DMS79 (cell line): ENCODE measurements at places on chromosomes 11 and 22.

DNA sequence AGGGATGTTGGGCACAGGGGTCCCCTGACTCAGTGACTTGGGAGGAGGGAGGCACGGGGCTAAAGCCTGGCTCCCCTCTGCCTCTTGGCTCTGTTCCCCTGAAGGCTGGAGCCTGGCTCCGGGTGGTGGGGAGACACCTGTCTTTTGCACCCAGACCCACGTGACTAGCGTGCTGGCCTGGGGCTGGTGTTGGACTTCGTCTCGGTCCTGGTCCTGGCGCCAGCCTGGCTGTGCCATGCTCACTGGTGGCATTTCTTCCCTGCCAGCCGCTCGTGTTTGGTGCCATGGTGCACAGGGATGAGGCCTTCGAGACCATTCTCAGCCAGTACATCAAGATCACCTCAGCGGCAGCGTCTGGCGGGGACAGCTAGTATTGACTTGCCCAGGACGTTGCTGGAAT lies 56.7 kb downstream of the GRAMD4 start:
- DNase-seq, result no peak

GRCh38 chr11:128180441-128181087 lies 406.8 kb downstream of the ETS1 start:
- no peak for DNase-seq

DNA sequence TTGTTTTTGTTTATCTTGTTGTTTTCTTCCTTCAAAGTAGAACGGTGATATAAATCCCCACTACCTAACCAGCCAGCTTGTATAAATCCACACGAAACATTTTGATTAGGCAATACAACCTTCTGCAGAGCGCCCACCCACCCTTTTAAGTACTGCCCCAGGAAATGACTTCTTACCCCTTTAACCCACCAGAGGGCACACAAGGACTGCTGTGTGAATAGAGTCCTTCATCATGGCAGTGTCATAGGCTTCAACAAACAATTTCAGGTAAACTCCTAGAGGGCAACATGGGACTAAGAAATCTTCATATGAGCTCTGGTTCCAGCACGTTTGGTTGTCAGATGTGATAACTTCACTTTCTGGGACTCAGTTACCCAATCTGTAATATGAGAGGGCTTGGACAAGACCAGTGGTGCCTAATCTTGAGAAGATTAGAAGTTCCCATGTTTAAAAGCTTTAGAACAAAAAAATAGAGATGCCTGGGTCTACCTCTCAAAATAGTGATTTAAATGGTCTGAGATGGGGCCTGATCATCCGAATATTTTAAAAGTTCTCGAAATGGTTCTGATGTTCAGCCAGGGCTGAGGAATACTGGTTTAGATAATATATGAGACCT lies 56.1 kb downstream of the PIWIL4 start:
- peak; percentile 77 for DNase-seq

DNA sequence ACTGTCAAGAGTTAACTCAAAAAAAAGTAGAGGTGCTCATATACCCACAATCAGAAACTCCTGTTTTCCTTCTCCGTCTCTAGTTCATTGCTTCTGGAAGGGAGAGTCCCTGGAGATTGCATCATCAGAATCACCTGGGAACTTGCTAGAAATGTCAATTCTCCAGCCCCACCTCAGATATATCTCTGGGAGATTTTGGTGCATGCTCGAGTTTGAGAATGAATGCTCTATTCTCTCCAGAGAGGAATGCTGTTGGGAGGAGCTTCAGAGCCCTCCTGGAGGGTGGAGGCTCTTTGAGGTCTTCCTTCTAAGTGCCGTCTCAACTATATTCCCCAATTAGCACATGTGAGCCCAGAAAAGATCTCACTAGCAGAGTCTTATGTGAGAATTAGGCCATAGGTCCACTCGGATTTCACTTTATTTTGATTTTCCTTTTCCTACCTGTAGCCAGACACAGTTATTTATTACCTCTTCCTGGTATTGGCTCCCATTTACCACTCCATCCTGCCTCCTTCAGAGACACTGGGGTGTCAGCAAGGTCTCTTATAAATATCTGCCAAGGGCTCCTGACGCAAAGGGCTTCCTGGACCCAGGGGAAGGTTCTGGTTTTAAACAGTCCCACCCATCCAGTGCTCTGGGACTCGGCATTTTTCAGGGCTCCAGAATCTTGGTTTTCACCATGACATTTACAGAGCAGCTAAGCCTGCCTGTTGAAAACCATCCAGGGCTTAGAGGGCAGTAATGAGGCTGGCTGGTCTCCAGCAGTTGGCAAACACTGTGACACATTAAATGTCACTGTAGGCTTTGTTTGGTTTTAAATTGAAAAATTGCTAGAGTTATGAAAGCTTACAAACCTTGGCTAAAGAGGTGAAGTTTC lies 136.2 kb downstream of the CD44 start:
- peak; percentile 43 for DNase-seq

DNA sequence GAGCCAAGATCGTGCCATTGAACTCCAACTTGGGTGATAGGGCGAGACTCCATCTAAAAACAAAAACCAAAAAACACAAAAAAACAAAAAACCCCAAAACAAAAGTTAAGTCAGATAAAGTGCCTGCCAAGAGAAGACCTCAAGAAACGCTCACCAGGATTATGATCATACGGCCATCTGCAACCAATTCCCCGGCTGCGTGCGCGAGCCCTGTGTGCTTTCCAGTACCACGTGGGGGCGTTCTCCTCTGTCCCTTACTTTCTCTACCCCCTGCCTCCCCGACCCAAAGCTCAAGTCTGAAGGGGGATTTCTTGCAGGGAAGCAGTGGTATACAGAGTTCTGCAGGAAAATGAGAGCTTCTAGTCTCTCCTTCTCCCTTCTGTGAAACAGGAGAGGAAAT lies 10.5 kb upstream of the RPS19BP1 start:
- no peak for DNase-seq

DNA sequence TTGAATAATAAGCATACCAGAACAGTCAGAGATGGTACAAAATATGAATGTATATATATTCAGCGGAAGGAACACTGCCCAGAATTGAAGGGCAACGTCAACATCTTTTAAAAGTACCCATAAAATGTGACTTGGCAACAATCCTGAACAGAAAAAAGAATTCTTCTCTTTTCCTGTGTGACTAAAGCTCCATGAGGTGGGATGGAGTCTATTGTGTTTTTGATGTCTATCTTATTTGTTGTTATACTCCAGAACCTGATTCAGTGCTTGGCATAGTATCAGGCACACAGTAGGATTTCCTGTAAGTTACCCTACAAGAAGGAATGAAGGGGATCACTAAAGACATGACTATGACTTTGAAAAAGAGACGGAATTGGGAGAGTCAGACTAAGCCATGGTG lies 10.3 kb downstream of the LDLRAD3 start:
- DNase-seq, result no peak

DNA sequence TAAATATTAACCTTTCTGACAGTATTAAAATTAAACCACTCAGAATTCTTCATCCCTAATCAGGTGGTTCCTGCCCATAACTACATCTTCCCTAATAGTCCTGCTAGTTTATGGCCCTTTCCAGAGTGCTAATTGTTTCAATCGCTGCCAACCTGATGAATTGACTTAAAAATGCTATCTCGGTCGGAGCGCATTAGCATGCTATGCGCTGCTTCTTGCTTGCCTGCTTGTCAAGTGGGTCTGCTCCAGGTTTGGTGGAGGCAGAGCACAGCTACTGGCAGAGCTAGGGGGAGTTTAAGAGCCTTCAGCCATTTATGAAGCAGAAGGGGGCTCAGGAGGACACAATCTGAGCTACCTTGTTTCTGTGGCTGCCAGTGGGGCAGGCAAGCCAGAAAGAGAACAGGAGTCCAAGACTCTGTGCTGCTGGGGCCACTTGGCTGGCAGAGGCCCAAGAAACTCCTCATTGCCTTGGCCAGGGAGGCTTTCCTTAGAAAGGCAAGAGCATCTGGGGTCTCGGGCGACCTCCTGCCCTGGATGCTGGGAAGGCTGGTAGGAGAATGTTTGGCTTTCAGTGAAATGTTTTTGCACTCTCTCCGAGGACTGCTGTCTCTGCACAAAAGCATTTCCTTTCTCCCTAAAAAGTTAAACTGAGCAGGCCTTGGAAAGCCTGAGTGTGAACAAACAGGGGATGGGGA lies 62.1 kb upstream of the PHOX2A start:
- DNase-seq, result peak; percentile 93

DNA sequence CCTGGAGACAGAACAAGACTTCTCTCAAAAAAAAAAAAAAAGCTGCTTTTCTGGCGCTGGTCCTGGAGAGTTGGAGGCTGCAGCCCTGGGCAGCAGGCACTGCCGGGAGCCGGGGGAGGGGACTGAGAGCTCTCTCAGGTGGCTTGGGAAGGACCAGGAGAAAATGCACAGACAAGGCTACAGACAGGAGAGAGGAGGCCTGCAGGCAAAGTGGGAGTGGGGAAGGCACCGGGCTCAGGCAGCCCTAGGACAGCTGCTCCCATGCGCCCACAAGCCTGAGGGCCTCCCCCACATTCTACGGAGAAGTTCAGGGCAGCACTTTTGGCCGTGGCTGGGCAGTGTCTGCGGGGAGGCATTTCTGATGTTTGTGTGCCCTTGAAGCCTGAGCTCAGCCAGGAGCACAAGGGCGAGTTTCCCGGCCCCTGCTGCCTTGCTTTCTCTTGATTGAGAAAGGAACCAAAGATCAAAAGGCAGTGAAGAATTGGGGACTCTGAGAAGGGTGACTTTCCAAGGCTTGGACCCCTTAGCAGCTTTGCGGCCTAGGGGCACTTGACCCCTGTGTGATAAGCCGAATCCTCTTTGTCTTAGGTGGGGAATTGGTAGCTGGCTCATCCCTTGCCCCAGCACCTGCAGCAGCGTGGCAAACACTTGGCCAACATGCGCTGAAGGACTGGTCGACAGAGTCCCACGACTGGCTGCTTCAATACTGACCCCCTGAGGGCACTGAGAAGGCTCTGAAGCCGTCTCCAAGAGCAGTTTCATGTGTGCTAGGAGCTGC lies 35.3 kb downstream of the PPM1F start:
- peak; percentile 7 for DNase-seq

- DNase-seq, result no peak
Measured at GRCh38 chr22:19134874-19135273, 3.8 kb downstream of the TSSK2 start.

GRCh38 chr11:32162351-32162750 lies 71.5 kb downstream of the RCN1 start:
- DNase-seq, result no peak

GRCh38 chr22:22789233-22789921 lies 98.2 kb upstream of the IGLL5 start:
- DNase-seq, result no peak

- no peak for DNase-seq
Measured at GRCh38 chr11:66045177-66045639, 3.8 kb downstream of the GAL3ST3 start.

DNA sequence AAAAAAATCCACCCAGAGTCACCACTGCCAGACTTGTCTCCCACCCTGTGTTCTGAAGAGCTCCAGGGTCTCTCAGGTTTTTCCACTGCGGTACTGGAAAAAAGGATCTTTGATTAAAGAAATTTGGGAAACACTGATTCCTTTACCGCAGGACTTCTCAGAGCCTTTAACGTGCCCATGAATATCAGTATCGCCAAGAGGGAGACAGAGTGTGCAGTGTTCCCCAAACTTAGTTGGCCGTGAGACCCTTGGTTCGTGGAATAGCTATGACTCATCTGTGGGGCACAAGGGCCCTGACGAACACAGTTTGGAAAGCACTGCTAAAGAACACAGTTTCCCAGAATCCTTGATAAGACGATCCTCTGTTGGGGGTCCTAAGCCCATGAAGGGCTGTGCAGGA lies 31.7 kb downstream of the SYT7 start:
- DNase-seq, result no peak

DNA sequence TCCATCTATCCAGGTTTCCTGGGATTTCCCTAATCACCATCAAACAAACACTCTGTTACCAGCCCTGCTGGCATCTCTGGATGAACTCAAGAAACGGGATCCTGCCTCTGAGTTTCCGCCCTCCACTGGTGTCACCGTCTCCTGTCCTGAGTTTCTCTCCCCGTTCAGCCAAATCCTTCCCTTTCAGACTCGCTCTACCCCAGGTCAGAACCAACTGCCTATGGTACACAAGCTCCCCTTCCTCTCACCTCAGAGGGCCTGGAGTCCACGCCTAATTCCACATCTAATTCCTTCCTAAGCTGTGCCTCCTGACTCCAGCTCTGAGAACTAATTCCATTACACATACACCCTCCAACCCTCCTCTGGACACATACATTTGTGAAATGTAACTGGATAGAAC lies 96.1 kb downstream of the SHANK2 start:
- DNase-seq, result no peak

- peak; percentile 32 for DNase-seq
Measured at GRCh38 chr22:21591695-21592094, 24.2 kb downstream of the UBE2L3 start.

- DNase-seq, result no peak
Measured at GRCh38 chr11:64719406-64719805, 3.6 kb downstream of the NRXN2 start.

DNA sequence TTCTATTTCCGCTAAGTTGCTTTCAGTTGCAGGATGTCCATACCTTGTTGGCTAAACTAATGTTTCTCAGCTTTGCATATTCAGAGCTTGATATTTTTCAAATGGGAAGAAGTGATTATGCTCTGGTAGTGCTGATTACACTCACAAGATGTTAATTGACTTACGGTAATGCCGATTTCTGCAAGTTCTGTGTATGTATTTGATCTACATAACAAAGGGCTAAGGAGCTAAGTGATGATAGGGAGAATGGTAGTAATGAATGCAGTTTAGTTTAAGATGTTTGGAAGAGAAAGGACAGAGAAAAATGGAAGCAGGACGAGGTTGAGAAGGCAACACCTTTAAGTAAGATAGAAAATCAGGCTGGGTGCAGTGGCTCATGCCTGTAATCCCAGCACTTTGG lies 61.4 kb downstream of the FAM83F start:
- no peak for DNase-seq

DNA sequence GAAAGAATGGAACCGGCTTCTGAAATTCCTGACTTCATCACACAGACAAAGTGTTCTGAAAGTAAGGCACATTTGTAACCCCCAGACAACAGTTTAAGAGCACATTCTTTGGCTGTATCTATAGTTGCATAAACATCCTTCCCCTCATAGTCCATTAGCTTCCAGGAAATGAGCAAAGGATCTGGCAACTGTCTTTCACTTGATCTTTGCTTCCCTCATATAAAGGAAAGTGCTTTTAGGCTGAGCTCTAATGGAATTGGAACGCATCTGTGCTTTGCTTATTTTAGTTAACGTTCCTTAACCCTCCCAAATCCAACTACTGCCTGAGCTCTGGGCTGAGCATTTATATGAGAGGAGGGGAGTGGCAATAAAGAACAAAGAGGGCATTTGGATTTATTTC lies 76.9 kb upstream of the API5 start:
- DNase-seq, result no peak

GRCh38 chr22:36953239-36954080 lies 40.0 kb downstream of the CSF2RB start:
- no peak for DNase-seq
